ENCODE measurements at places on chromosomes 6 and 20.

DNA sequence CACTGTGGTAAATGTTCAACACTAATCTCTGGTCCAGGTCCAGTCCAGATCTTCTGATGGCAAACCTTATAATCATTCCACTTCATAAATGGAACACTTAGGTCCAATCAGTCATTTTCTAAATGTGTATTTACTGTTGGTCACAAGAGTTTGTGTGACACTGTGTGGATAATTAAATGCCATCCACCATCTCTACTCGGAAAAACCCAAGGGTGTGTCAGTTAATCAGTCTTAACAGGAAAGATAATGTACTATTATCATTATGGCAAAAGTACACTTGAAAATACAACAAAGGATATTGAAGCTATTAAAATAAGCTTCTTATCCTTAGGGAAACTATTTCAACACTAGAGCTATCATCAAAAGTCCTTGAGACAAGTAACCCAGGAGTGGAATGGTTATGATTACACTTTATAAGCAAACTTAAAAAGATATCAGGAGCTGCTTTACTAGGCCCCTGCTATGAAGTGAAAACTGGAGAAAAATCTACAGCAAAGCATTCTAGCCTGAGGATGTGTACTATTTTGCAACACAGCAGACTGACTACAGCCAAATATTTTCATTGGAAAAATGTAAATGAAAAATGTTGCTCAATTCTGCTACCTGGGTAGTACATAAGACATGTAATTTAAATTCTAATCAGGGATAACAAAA lies 227.9 kb downstream of the LAMA2 start:
- DNase-seq: no peak

DNA sequence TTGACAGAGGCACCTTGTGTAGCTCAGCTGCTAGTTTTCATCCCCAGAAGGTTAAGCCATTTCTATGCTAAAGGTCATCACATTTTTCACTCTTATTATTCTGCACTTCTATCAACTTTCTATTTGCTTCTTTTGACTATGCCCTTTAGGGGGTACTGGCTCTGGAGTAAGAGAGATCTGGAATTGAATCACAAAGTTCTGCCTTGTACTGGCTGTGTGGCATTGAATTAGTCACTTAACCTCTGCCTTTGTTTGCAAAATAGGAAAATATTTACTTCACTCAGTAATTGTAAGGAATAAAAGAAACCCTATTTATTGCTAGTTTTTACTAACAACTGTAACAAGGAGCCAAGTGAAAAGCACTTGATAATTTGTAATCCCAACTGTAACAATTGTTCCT lies 56.8 kb upstream of the MTRF1L start:
- DNase-seq: no peak

DNA sequence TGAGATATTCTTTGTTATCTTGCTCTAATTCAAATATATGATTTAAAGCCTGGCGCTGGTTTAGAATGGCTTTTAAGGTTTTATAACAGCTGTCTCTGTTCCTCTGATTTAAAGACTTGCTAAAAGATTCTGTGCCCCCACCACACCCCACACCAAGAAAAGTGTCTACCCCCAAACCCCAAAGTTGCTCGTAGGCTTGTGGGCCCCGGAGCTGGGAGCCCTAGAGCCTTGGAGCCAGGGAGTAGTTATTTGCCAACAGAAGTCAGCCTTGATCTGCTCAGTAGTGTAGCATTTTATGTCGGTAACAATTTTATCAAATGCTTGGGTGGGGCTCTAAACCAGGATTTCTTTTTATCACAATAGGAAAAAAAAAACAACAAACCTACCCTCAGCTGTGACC lies 105.2 kb upstream of the TRAF3IP2 start:
- no peak for DNase-seq

GRCh38 chr6:137660296-137660731 lies 166.1 kb upstream of the OLIG3 start:
- no peak for DNase-seq

- no peak for DNase-seq
Measured at GRCh38 chr20:36847710-36848040, 28.3 kb upstream of the TLDC2 start.
